ENCODE measurements at places on chromosomes 2 and 18. TPM values are rescaled to one million over a fixed set of nuclear protein-coding genes. Genes with fewer than 3 reads are reported as not detected.
A peak's percentile ranks its signal among the peaks of the same experiment; 100 is the strongest.

Gene RAB6C
- polyA plus RNA-seq = not detected

DNA sequence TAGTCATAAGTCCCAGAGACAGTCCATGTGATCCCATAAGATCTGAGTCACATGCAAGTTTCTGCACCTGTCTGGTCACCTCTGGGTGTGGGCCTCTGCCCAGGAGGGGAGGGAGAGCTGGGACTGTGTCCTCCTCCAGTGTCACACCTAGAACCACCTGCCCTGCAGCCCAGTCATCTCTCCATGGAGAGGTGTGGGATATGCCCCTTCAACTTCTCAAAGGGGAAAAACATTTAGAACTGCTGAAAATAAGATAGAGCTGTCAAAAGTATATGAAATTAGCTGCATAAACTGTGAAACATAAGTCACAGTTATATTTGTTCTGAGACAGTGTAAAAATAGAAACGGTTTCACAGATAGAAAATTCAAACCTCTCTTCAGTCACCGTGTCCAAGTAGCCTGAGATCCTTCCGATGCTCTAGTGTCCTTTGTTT is 55.4 kb downstream of the NGEF start:
- DNase-seq = no peak

DNA sequence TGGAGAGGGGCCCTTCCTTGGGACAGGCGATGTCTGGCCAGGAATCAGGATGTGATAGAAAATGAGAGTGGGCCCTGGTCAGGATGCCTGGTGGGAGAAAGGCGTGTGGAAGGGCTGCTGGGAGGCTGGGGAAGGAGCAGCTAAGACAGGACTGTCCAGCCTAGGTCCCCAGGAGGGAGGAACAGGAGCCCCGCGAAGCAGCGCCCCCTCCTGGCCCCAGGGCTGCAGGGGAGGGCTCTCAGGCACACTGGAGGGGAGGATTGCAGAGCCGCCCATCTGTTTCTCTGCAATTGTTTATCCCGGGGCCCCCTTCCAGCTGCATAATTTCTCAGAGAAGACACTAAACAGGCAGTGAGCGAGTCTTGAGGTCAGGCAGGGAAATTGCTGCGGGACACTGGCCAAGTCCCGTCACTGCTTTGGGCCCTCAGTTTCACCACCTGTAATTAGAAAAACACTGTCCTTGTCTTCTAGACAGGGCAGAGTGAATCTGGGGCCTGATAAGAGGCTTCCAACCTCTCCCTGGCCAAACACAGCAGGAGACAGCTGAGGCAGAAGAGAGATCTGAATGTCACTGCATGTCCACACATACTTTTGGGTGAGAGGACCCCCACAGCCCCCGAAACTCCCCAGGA is 3.9 kb upstream of the NPPC start:
- DNase-seq = no peak

DNA sequence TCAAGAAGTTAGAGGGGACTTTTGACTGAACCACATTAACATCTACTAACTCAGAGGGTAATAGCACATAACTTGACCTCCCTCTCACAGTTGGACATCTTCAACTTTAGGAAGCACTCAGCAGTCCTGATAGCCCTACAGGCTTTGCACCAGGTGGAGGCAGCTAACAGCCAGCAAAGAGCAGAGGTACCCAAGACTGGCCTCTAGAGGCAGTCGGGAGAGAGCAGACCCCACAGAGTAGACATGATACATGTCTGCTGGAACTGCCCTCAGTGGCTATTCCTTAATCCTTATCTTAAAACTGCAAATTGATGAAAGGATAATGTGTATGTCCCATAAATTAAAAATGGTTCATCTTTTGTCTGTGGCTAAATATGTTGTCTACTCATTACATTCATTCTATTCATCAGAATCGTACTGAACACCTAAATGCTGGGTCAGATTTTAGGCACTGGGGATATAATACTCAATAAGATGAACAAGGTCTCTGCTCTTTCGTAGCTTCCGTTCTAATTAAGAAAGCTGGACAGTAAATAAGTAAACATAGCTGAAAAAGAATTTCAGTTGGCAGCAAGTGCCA is 49.8 kb downstream of the CAB39 start:
- peak; percentile 50 for DNase-seq

DNA sequence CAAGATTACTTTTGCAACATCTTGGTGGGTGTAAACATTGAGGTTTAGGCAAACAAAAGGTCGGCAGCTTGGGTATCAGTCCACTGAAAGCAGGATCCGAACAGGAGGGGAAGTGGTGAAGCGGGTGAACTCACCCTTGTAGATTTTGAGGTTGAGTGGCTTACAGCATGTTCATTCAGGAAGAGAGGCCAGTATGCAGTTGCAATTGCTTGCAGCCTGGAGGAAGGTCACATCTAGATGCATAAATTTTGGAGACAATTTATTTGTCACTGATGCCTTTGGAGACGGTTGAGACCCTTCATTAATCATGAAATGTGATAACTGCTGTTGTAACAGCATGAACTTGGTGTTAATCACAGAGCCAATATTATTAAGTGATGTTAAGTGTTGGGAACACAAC is 131.1 kb downstream of the LTBP1 start:
- DNase-seq = no peak

- no peak for DNase-seq
Observed at GRCh38 chr2:64635976-64636911, 17.5 kb downstream of the SERTAD2 start.

Data from GM23248 (cell line).